Aorta (tissue), 5 donors: ENCODE measurements at places on chromosomes 2 and 18. TPM values are rescaled to one million over a fixed set of nuclear protein-coding genes. Genes with fewer than 3 reads are reported as not detected.

GRCh38 chr2:84881581-84882413, 913 bp upstream of the TRABD2A start:
- peak; percentile 90 for DNase-seq
- H3K27ac ChIP-seq: no peak overlapping the region
- no peaks in the 10 kb centered on the region for H3K27me3 ChIP-seq
- no peaks in the 10 kb centered on the region for H3K4me1 ChIP-seq

DNA sequence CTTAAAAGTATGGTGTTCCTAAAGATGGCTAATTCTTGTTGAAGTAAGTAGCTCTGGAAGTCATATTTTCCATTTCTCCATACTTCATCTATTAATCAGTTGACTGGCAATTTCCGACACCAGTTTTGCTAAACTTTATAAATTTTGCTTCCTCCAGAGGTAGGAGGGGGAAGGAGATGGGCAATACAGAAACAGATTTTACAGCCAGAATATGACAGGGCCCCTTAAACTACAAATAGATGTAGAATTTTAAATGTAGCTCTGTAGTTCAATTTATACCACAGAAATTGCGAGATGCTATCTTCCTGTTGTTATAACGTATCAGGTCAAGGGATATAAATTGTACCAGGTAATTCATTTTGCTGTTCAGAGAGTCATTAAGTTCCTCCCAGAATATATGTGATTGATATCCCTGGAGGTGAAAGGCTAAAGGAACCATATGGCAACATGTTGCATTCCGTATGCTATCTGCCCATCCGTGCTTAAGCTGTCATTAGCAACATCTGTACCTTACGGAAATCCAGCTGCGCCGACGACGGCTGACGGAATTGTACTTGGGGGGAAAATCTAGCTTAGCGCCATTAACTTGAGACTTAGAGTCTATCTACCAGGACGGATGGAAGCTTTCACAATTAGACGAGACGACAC, 8.4 kb upstream of the NR4A2 start:
- H3K27ac ChIP-seq: peak overlapping the region; percentile 97
- peak; percentile 44 for DNase-seq
- H3K4me1 ChIP-seq: no peaks in the 10 kb centered on the region
- H3K4me3 ChIP-seq: peak overlapping the region; percentile 99
- H3K36me3 ChIP-seq: no peaks in the 10 kb centered on the region
- no peaks in the 10 kb centered on the region for H3K27me3 ChIP-seq

DNA sequence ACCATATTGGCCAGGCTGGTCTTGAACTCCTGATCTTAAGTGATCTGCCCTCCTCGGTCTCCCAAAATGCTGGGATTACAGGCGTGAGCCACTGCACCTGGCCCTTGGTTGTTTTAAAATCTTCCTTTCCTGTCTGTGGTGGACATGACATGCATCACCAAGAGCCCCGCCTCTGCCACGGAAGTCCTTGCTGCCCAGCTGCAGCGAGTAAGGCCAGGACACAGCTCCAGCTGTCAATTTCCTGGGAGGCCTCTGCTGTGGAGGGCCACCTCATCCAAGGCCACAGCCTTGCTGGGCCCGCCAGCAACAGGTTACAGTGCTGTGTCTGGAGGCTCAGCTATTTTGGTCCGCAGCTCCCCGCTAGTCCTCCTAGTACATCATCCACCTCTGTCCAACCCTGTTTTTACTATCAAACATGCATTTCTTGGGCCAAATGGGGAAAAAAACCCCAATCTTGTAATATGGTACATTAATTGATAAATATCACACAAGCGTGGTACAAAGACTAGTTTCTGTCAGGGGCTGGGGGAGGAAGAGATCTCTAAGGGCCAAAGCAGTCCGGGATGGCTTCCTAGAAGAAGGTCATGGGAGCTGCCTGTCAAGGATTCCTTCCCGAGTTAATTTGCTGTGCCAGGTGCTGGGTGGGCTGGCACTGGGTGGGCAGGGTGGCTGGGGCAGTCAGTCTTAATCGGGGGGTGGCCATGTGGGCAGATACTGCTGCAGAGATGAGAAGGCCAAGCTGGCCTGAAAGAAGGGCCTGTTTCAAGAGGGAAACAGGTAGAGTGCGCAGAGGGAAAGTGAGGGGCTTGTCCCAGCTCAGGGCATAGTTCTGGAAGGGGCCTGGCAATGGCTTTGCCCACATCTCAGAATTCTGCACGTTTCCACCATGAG, 100.5 kb downstream of the INHBB start:
- DNase-seq: no peak
- H3K36me3 ChIP-seq: no peaks in the 10 kb centered on the region
- H3K27ac ChIP-seq: no peak overlapping the region
- H3K4me3 ChIP-seq: no peak overlapping the region

GRCh38 chr18:45801416-45802004, 24.0 kb upstream of the SIGLEC15 start:
- H3K27me3 ChIP-seq: no peaks in the 10 kb centered on the region
- peaks cover 5% of the 10 kb centered on the region for H3K4me1 ChIP-seq
- no peak overlapping the region for H3K27ac ChIP-seq
- no peak for DNase-seq

The ANO7 gene
- 5.4 TPM for total RNA-seq

The GREB1L gene
- 6.0 TPM for total RNA-seq
